Adrenal gland (tissue), 19 donors: ENCODE measurements at places on chromosomes 6 and 20. TPM values are rescaled to one million over a fixed set of nuclear protein-coding genes. Genes with fewer than 3 reads are reported as not detected.

Gene ERVFRD-1
- 0.91 TPM for total RNA-seq

Gene GPX5
- total RNA-seq: not detected

Gene C6orf52
- 5.5 TPM for total RNA-seq

Gene PKIB
- 2.1 TPM for total RNA-seq

- H3K27me3 ChIP-seq: no peaks in the 10 kb centered on the region
- no peak for DNase-seq
- peaks cover 19% of the 10 kb centered on the region for H3K4me1 ChIP-seq
- no peak overlapping the region for H3K27ac ChIP-seq
- H3K4me3 ChIP-seq: no peak overlapping the region
Observed at GRCh38 chr6:118871331-118871730, 22.6 kb upstream of the ASF1A start.

GRCh38 chr6:132715204-132715603 is 1.3 kb upstream of the VNN1 start:
- H3K4me1 ChIP-seq: peaks cover 3% of the 10 kb centered on the region

DNA sequence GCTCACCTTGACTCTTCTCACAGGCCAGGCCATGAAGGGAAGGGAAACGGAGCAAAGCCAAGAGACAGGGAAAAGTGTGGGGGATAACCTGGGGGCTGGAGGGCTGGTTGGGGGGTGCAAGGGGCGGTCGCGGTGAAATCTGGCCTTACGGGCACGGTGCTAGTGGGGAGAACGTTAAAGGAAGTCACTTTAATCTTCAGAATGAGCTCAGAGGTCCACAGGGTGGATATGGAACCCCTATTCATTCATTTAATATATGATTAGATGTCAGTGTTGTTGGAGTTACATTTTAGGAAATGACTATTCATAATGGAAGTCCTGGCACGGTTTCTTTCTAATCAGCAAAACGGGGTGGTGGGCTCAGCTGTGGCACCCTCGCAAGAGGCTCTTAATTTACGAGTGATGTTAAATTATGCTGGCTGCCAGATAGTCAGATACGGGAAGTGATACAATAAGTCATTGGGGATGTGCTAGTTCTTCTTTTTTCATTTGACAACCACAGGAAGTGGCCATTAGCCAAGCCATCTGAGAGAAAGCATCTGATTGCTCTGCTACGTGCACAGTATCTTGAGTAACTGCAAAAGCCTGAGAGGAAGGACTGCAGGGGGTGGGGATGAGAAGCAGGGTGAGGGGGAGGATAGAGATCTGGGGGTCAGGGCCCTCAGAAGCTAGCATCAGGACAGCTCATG is 253.0 kb downstream of the QKI start:
- no peak overlapping the region for H3K27ac ChIP-seq
- peak; percentile 49 for DNase-seq
- H3K27me3 ChIP-seq: no peaks in the 10 kb centered on the region
- no peaks in the 10 kb centered on the region for H3K4me1 ChIP-seq
- H3K4me3 ChIP-seq: no peak overlapping the region
- H3K36me3 ChIP-seq: no peaks in the 10 kb centered on the region

DNA sequence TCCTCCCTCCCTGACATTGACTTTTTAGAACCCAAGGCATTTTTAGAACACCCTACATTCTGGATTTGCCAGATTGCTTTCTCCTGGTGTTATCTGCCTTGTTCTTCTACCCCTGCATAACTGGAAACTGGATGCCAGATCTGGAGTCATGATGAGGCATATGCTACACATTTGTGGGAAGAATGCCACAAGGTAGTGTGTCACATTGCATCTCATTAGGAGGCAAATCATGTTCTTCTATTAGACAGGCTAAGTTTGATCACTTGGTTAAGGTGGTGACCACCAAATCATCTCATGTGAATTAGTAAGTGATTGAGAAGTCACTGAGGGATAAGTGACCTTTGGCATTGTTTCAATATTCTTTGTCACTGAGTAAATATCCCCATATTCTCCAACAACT is 12.9 kb upstream of the NKX2-2 start:
- no peak overlapping the region for H3K27ac ChIP-seq
- H3K36me3 ChIP-seq: no peaks in the 10 kb centered on the region
- peaks cover 29% of the 10 kb centered on the region for H3K27me3 ChIP-seq
- H3K4me3 ChIP-seq: no peak overlapping the region
- H3K4me1 ChIP-seq: no peaks in the 10 kb centered on the region

- no peaks in the 10 kb centered on the region for H3K36me3 ChIP-seq
- no peak overlapping the region for H3K4me3 ChIP-seq
- no peaks in the 10 kb centered on the region for H3K4me1 ChIP-seq
- DNase-seq: no peak
Observed at GRCh38 chr20:22810626-22811569, 224.2 kb upstream of the SSTR4 start.

DNA sequence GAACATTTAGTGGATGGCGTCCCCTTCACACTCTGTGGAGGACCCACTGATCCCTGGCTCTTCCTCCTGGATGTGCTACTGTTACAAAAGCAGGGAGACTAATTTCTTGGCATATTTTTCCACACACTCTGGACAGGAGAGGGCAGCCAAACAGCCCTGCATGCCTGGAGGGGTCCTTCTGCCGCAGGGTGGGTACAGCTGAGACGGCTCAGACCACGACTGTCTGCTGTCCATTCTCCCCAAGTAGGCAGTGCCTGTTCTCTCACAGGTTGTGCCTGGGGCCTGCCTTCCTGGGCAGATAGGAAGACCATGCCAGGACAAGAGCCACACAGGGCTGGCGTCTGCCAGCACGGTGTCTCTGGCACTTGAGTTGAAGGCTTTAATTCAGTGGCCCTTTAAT is 260.1 kb downstream of the FOXC1 start:
- no peaks in the 10 kb centered on the region for H3K27me3 ChIP-seq
- no peak overlapping the region for H3K4me3 ChIP-seq
- no peak for DNase-seq
- H3K4me1 ChIP-seq: no peaks in the 10 kb centered on the region

- no peak overlapping the region for H3K4me3 ChIP-seq
- no peaks in the 10 kb centered on the region for H3K4me1 ChIP-seq
- no peaks in the 10 kb centered on the region for H3K36me3 ChIP-seq
- no peak for DNase-seq
- no peaks in the 10 kb centered on the region for H3K27me3 ChIP-seq
Observed at GRCh38 chr20:45701104-45701503, 734 bp upstream of the WFDC13 start.

GRCh38 chr6:39077882-39078594 is 29.5 kb downstream of the GLP1R start:
- no peaks in the 10 kb centered on the region for H3K36me3 ChIP-seq
- no peak for DNase-seq
- H3K27ac ChIP-seq: no peak overlapping the region
- H3K4me1 ChIP-seq: no peaks in the 10 kb centered on the region
- no peak overlapping the region for H3K4me3 ChIP-seq
- no peaks in the 10 kb centered on the region for H3K27me3 ChIP-seq

DNA sequence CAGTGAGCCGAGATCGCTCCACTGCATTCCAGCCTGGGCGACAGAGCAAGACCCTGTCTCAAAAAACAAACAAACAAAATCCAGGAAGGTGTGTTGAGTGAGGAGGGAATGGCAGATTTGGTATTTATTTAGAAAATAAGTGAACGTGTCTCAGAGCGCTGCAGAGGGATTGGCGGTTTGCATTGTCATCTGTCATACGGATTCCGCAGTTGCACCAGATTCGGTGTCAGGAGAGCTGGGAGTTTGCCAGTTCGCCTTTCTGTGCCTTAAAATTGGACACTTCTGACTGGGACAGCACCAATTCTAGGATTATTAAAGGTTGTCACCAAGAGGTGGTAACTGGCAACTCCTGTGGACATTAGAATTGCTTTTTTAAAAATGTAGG is 912 bp downstream of the SNRNP48 start:
- peak overlapping the region; percentile 88 for H3K4me3 ChIP-seq
- no peaks in the 10 kb centered on the region for H3K27me3 ChIP-seq
- no peaks in the 10 kb centered on the region for H3K36me3 ChIP-seq
- H3K4me1 ChIP-seq: peaks cover 26% of the 10 kb centered on the region
- no peak overlapping the region for H3K27ac ChIP-seq

DNA sequence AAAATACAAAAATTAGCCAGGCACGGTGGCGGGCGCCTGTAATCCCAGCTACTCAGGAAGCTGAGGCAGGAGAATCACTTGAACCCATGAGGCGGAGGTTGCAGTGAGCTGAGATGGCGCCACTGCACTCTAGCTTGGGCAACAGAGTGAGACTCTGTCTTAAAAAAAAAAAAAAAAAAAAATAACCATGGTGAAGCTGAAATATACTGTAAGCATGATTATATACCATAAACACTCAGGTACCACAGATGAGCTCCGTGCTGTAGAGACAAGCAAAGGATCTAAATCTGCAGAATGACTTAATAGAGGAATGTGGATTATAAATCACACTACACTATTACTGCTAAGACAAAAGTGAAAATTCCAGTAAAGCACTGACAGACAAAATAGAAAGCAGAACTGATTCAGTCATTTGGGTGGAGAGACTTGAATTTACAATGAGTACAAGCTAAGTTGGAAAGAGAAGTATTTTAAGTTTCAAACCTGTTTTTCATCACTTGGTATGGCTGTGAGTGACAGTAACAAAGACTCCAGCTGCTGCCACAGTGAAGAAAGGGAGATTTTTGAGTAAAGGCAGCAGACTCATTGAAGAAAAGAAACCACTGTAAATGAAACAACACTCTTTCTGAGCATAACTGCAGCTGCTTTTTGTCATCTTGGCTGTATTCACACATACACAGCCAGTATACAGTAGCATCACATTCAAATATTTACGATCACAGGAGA is 322.1 kb downstream of the RNGTT start:
- no peak overlapping the region for H3K27ac ChIP-seq
- no peaks in the 10 kb centered on the region for H3K36me3 ChIP-seq
- no peak for DNase-seq
- H3K4me3 ChIP-seq: no peak overlapping the region
